ENCODE measurements at places on chromosomes 2 and 18.

GRCh38 chr18:40874233-40874632, 1080.8 kb upstream of the PIK3C3 start:
- peak; percentile 56 for DNase-seq

DNA sequence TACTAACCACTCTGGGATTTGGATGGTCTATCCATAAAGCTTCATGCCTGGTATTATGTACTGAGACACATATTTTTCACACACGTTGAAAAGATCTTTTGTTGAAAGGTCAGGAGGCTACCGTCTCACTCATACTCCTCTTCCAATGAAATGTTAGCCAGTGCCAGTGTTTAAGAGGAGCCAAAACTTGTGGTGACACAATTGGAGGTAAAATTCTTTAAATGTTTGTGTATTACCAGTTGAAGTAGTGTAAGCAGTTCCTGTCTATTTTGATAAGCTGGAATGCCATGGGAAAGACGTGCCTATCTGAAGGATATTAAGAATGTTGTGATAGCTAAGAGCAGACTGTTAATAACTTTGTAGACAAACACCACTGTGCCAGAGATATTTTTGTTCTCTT, 32.1 kb downstream of the MARCHF7 start:
- peak; percentile 92 for DNase-seq

DNA sequence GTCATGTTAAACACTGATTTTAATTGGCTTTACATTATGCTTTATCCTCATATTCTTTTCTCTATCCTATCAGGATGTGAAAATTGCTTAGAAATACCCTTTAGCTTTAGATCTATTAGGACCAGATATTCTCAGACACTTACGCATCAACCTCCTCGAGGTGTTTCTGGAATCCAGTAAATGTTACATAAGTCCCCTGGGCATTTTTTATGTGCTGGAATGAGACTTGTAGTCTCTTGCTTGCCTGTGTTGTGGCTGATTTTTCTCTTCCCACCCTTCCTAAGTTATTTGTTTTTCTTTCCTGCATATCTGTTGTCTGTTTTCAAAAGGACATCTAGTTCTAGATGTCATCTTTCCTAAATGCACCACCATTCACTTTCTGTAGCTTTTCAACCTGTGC, 197.1 kb downstream of the CCDC85A start:
- no peak for DNase-seq

DNA sequence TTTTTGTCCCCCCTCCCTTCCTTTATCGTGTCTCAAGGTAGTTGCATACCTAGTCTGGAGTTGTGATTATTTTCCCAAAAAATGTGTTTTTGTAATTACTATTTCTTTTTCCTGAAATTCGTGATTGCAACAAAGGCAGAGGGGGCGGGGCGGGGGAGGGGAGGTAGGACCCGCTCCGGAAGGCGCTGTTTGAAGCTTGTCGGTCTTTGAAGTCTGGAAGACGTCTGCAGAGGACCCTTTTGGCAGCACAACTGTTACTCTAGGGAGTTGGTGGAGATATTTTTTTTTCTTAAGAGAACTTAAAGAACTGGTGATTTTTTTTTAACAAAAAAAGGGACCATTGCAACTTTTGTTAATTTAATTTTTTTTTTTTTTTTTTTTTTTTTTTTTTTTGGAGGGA, 2.1 kb downstream of the SOX11 start:
- DNase-seq, result peak; percentile 39

GRCh38 chr2:199760574-199760973, 90.4 kb downstream of the FTCDNL1 start:
- no peak for DNase-seq

DNA sequence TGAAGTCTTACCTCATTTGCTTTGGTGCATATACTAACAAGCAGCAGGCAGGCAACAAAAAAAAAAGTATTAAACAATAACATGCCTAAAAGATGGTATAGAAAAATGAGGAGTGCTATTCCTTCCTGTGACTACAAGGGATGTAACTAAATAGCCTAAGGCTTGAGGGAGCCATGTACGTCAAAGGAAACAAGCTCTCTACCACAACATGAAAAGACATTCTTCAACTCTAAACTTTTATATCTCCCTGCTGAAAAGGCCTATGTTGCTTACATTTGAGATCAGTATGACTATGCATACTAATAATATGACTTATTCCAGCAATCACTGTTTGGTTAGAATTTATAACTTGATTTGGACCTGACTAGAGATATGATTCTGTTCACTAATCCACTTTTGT, 347.9 kb downstream of the ADCYAP1 start:
- DNase-seq, result no peak

GRCh38 chr2:219559156-219559915, 12.0 kb downstream of the OBSL1 start:
- peak; percentile 37 for DNase-seq

Data from fibroblast of skin of back (primary cell).